KBM-7 (cell line): ENCODE measurements at places on chromosomes 6 and 20.
A peak's percentile ranks its signal among the peaks of the same experiment; 100 is the strongest.

DNA sequence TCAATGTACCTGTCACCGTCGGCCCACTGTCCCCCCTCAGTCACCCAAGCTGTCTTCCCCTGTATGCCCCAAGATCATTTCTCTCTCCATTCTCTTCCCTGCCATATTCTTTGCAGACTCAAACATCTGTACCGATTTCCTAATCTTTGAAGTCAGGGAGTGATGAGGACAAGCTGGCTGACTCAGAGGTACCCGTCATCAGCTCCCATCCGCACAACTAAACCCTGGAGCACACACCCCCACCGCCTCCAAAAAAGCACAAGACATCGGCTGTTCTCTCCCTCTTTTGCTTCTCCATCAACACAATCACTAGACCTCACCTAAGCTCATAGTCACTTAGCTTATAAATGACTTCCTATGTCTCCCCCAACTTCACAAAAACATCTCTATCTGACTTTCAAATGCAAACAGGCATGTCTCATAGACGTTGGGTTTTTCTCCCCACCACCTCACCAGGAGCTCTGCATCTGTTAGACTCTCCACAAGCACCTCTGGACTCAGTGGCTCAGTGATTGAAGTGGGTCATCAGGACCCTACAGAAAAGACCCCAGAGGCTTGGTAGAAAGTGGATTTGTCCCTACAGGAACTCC, 11.5 kb upstream of the NFATC2 start:
- DNase-seq: no peak

DNA sequence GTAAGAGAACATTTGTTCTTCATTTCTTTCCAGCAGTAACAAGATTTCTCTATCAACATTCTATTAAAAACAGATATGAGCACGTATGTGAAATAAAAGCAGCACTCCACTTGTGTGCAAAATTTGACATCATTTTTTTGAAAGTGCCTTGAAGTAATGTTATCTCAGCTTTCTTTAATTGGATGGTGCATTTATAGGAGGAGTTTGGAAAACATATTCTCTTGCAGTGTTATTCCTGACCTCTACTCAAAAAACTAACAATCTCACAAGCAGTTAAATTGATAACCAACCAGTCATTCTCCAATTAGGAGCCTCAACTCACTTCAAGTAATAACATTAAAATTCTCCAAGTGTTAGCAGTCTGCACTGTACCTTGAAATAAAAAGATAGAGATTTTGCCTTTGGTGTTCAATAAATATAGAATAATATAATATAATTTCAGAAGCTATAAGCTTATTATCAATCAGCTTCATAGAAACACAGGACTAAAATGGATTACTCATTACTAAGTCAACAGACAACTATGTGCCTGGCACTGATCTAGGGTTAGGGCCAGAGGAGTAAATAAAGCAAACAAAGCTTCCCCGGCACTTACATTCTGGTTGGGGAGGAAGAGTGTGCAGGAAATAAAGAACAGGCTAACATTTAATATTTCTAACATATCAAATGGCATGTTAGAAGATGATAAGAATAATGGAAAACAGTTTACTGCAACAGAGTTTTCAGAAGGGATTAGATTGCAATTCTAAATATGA, 149.0 kb upstream of the SGK1 start:
- DNase-seq: no peak

DNA sequence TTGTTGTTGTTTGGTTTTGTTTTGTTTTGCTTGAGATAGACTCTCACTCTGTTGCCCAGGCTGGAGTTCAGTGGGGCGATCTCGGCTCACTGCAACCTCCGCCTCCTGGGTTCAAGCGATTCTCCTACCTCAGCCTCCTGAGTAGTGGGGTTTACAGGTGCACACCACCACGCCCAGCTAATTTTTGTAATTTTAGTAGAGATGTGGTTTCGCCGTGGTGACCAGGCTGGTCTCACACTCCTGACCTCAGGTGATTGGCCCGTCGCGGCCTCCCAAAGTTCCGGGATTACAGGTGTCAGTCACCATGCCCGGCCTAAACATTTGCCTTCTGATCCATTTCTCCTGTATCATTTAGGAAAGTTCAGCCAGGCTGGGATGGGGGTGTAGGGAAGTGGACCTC, 17.7 kb downstream of the DUSP22 start:
- DNase-seq: no peak

DNA sequence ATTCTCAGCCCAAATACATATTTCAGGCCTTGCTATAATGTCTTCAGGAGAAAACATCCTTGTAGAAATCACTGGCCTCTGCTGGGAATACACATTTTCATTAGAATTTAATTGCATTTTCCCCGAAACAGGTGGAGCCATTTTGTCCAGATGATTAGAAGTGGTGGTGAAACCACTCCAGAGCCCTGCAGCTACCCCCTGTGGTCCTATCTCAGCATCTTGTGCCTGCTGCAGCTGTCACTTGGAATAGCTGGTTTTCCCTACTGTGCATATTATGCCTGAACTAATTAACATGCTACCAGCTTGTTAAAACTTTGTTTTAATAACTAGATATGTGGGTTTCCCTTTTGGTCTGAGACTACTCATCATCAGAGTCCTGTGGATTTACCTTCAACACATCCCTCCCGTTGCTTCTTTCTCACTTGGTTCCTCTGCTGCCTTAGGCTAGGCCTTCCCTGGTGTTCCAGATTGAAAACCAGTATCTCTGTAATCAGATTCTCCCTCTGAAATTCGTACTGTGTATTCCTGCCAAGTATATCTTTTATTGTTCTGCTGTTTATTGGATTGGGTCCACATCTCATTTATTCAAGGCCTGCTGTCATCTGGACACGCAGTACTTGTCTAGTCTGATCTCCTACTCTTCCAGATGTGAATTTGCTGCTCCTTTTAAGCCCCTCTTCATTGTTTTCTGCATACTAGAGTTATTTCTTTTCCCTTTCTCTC, 15.2 kb downstream of the DNAH8 start:
- DNase-seq: no peak

DNA sequence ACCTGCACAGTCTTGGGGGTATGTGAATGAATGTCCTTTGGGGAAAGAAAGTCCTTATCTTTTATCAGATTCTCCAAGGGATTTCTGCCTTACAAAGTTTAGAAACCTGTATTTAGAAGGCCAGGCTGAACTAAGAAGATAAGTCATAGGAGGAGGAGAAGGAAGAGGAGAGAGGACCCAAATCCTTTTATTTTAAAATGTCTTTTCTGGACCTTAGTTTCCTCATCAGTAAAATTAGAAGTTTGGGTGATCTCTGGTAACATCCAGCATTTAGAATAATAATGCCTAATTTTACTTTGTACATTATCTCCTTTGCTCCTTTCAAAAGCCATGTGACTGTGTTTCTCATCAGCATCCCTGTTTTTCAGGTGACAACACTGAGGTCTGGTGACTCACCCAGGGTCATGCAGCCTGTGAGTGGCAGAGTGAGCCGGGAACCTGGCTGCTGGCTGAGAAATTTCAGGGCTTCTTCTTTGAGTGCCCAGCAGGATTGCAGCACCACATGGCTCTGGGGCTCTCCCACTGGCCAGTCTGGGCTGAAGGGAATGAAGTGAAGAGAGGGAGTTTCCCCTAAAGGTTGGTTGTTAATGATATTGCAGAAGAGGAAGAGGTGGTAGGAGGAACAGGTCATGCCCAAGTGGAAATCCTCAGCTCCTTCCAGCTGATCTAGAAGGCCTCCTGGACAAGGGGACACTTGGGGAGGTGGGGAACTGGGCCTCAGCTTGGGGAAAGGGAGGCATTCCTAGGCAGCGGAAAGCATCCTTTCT, 34.0 kb downstream of the VEGFA start:
- no peak for DNase-seq

GRCh38 chr20:19588732-19589131, 169.3 kb upstream of the RIN2 start:
- no peak for DNase-seq

DNA sequence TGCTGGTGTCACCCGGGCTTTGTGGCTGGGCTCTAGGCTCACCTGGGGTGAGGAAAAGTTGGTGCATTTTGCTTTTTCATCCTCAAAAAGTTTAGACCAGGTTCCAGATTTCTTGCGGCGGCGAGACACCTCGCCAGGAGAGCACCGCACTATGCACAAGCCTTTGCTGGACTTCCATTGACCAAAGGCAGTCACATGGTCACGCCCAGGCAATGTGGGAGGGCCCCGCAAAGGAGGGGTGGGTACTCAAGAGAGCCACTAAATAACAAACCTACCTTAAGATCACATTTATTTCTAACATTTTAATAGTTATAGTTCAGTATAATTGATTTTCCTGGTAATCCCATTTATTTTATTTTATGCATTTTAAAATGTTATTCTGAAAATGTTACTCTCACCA, 3.0 kb upstream of the KIF16B start:
- no peak for DNase-seq

DNA sequence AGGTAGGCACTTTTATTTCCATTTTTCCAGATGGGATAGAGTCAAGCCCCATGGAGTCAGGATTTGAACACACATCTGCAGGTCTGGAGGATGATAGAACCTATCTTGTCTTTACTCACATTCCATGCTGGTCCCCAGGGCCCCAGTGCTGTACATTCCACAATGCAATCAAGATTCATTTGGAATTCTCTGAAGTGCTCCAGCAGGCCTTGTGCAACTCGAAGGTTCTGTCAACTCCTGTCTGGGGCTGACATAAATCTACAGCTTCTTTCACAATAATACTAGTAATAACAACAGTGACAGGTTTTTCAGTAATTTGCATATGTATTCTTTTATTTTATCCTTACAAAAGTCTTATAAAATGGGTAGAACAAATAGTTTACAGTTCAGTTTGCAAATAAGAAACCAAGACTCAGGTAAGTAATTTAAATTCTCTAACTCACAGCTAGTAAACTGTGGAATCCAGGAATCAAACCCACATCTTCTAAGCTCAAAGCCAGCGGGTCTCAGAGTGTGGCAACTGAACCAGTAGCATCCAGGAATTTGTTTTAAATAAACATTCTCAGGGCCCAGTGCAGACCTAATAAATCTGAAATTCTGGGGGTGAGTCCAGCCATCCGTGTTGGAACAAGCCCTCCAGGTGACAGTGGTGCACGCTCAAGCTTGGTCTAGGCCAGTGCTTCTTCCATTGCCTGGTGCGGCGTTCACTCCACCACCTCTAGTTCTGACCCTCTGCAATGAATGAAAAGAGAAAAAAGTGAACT, 137.0 kb upstream of the TNFAIP3 start:
- DNase-seq: no peak

GRCh38 chr6:14079433-14079832, 38.1 kb upstream of the CD83 start:
- DNase-seq: no peak

DNA sequence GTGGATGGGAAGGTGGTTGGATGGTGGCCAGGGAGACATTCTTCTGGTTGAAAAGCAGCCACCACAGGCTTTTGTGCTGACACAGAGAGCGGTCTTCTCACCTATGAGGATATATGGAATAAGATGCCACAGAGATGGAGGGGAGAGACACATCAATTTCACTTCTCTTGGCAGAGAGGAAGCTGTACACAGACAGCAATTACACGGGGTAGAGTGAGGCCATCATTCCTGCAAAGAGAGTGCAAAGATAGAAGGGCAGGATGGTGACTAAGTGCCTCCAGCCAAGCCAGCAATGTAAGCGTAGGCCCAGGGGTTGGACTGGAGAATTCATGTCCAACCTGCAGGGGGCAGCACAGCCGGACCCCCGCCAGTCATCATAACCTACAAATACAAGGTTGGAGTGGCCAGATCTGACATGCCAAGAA, 56.4 kb downstream of the NRN1 start:
- peak; percentile 70 for DNase-seq

DNA sequence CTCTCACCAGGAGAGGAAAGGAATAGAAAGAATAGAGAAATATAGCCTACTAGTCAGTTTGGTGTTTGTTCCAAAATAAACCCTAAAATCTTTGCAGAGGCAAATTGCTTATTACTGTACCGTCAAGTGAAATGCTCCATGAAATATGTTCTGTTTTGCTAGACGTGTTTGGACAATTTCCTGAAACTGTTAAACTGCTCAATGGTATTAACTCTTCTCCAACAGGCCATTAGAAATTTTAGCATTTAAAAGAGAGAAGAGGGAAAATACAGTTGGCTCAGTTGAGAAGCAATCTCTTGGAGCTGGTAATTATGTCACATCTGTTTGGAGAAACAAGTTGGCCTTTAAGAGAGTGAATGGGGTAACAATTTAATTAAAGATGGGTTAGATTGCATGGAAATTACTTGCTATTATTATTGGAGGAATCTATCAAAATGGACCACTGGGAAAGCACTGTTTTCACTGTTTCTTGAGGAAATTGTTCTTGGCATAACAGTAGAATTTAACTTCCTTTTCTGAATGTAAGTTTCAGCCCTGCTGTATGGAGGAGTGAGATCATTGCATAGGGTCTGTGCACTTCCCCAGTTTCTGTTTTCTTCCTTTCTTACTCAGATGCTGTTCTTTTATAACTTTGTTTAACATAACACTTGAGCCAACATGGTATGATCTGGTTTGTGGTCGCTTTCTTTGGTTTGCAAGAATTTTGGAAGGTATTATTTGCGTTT, 373.6 kb downstream of the PLCB1 start:
- DNase-seq: peak; percentile 4

DNA sequence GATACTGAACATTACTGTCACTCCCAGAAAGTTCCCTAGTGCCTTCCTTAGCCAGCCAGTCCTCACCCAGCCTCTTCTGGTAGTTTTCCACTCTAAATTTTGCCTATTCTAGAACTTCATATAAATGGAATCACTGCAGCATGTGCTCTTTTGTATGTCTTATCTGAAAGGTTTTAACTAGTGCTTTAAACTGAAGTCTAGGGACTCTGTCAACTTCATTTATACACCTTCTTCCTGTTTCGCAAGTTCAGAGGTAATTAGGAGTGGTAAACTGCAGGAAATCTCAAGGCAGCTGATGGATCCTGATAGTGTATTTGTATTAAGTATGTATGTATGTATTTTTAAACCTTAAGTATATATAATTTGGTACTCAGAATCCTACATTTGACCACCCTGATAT, 94.3 kb downstream of the TCP11 start:
- DNase-seq: peak; percentile 91

DNA sequence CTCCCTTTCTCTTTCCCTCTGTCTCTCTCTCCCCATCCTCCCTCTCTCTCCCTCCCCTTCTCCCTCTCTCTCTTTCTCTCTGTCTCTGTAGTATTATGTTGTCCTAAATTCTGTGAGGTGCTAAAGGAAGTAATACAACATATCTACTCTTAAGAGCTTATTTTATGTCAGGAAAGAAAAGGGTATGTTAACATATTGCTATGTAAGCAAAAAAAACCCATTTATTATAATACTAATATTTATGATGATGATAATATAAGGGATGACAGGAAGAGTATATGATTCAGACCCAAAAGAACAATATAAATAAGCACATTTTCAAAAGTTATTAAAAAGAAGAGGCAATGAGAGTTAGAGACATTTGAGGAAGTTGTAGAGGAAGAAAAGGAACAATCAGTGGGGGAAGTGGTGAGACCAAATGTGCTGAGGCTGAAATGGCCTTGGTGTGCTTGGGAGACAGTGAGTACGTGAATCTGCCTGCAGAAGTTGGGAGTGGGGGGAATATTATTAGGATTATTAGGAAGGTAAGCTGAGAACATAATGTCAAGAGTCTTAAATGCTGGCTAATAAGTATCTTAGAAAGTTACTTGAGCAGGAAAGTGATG, 303.6 kb upstream of the FERMT1 start:
- DNase-seq: peak; percentile 4
